ENCODE measurements at places on chromosomes 6 and 20.

DNA sequence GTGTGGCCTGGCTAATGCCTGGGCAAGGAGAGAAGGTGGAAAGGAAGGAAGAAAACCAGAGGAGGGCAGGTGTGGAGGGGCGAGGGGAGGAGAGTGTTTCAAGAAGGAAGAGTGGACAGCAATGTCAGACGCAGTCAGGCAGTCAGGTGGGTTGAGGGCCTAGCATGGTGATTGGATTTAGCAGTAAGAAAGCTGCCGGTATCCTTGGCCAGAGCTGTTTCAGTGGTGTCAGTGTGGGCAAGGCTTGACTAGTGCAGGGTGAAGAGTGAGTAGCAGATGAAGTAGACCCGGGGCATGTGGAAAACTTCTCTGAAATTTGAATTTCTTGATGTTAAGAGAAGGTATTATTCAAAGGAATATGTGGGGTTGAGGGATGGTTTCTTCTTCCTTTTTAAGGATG is 27.0 kb downstream of the SNX9 start:
- no peak for DNase-seq

DNA sequence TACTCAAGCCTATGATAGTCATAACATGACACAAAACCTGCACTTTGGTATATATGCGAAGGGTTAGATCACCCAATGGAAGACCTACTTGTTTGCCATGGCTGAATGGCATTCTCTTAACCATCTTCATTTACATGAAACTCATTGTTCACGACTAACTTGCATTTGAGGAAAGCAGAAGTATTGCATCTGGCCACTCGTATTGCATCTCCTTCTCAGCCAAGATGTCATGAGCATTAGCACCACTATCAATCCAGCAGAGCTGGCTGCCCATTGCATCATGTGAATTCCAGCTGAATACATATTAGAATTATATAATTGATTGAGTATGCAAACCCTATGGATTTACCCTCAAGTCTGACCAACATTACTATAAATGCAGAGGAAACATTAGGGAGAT is 390.2 kb downstream of the LAMA2 start:
- DNase-seq = no peak

DNA sequence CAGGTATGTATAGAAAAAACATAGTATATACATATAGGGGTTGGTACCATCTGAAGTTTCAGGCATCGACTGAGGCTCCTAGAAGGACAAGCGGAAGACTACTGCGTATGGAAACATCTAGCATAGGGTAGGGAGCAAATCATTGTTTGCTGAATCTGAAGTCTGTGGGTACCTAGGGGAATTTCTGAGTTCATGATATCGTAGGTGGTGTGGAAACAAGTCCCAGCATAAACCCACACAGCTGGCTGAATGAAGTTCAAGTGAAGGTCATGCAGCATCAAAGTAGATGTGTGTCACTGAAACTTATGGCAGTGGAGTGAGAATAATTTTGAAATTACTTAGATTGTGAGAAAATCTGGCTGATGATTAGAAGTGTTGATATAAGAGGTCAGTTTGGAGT is 39.4 kb downstream of the MAP7 start:
- no peak for DNase-seq

DNA sequence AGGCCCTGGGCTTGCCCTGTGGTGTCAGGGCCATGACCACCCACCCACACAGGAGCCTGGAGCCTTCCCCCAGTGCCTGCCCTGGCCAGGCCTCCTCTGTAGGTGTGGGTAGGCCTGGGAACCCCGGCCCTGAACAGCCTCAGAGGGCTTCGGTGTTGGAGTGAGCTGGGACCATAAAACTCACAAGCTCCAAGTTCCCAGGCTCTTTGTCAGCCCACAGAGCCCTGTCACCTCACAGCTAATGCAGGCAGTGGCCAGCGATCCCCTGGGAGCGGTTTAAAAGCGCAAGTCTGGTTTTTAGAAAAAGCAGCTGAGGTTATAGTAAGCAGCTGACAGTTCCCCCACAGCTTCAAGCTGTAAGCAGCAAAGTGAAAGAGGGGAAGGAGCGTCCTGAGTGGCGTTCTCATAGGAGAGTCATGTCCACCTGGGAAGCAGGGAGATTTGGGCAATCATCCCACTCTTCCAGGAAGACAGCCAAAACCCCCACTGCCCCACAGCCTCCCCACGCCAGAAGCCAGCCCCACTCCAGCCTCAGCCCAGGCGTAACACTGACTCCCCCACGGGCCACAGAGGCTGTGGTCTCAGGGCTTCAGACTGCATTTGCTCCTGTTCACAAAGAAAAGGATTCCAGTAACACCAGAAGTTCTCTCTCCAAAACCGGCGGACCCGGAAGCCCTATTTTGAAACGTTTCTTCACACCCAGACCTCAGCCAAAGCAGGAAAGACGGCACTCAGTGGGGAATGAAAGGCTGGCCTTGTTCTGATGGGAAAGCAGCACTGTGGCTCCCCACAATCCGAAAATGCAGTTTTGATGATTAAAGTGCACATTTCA is 34.3 kb upstream of the FOXC1 start:
- no peak for DNase-seq

DNA sequence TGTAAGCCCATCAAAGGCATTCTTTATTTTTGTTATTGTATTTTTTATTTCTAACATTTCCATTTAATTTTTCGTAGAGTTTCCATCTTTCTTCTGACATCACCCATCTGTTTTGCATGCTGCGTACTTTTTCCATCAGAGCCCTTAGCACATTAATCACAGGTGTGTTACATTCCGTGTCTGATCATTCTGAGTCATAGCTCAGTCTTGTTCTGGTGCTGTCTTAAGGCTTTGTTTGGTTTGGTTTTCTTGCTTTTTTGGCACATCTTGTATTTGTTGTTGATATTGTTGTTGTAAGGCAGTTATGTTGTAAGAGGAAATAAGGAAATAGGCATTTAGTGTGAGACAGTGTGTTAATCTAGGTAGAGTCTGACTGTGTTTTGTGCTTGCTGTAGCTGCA is 214.6 kb upstream of the CDH4 start:
- DNase-seq = no peak

GRCh38 chr6:134724771-134725340 is 225.0 kb downstream of the ALDH8A1 start:
- DNase-seq = no peak

- DNase-seq = no peak
Measured at GRCh38 chr20:62301111-62301668, 1.6 kb upstream of the ADRM1 start.

- no peak for DNase-seq
Measured at GRCh38 chr20:8421981-8422380, 289.9 kb downstream of the PLCB1 start.

GRCh38 chr6:19399406-19399805 is 437.8 kb upstream of the ID4 start:
- DNase-seq = no peak

DNA sequence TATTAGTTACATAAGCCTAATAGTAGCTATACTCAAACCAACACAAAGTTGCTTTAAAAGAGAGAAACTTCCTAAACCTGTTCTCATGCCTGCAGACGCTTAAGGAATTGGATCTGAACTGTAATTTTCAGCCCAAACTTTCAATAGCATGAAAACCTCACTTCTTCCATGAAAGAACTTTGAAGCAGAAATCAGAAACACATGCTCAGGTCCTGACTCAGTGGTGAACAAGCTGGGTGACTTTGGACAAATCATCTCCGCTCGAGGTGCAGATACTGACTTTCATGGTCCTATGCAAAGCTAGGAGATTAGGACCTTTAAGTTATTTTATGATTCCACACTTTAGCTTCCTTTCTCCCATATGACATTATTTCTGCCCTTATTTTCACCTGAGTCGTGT is 36.5 kb downstream of the NOX3 start:
- DNase-seq = no peak

DNA sequence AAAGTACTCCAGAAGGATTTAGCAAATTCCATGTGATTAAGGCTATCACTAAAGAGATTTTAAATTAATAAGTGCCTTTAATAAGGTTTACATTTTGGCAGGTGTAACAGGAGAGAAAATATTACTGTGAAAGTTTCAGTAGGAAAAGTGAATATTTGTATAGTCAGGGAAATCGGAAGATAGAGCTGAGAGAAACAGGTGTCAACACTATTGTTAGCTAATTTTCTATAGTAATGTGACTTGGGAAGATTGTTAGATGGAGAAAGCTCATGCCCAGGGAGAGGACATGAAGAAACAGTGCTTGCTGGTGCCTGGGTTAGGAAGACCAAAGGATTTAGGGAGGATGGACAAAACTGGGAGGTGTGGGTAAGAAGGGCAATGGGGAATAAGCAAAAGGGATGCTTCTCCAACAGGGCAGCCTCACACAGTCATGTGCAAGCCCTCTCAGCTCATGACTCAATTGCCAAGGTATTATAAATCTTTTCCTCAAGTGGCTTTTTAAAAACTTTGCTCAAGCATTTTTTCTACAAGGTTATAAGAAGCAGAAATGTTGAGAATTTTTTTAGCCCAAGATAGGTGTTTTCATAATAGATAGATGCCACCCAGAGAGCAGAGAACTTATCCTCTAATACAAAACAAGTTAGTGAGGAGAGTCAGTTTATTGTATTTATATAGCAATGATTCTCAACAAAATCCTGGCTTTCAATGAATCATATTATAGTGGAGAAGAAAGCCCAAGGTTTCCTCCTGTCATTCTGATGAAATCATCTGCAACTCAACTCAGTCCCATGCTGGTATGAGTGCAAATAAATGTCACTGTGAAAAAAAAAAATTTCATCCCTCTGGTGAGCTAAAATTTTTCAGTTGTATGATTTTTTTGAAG is 325.2 kb upstream of the NT5E start:
- no peak for DNase-seq

DNA sequence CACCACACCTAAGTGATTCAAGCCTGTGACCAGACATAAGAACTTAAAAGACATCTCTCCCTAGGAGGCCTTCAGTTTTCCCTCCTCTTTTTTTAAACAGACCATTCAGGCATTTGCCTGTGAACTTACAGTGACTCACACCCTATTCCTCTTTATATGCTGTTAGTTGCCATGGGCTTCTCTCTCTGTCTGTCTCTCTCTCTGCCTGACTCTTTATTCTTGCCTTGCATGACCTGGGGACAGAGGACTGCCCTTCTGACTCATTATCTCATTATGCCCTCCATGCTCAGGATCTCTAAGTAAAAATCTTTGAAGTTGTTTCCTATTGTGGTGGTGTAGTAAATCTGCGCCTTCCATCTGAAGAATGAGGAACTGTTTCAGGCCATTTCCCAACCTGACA is 442.2 kb upstream of the MAN1A1 start:
- no peak for DNase-seq

- DNase-seq = no peak
Measured at GRCh38 chr20:32153156-32153665, 43.7 kb downstream of the TM9SF4 start.

- no peak for DNase-seq
Measured at GRCh38 chr6:69926745-69927144, 60.4 kb downstream of the COL19A1 start.

- no peak for DNase-seq
Measured at GRCh38 chr6:105650347-105650746, 247.5 kb upstream of the PREP start.

- no peak for DNase-seq
Measured at GRCh38 chr6:115004204-115004603, 661.4 kb upstream of the HS3ST5 start.

DNA sequence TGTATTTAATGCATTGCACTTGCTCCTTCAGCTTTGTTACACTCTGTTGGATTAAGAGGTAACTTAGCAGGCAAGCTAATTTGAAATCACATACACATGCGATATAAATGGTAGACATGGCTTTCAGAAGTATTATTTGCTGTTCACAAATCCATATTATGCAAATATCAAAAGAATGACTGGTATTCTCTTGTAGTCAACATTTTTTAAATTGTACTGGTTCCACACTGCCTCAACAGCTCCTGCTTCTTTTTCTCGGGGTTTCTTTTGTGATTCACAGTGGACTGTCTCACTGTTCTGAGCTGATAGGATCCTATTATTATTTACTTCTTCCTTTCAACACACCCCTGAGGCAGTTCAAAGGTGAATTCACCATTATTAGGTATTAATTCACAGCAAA is 927.4 kb downstream of the KIF16B start:
- DNase-seq = no peak

GRCh38 chr6:68738039-68738438 is 103.0 kb downstream of the ADGRB3 start:
- DNase-seq = no peak

DNA sequence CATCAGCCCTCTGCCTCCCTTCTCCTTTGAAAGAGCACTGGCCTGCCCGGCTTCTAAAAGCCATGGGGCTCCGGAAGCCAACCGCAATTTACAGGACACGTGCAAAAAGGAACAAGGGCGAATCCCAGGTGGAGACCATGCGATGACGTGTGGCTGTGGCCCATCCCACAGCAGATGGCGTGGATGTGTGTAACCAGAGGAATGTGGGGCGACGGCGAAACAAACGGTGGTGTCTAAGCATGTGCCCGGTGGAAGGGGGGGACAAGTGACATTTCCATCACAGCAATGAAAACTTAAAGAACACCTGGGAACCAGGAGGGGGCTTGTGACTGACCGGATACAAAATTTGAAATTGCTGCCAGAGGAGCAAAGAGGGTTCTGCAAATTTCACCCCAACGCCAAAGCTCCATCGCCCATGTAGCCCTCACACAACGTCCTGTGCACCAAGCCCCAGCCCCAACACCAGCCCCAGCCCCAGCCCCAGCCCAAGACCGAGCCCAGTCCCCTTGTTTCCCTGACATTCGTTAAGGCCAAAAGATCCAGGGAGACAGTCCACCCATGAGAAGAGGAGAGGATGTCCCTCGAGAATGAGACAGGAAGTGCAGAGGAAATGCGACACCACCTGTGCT is 159.7 kb upstream of the ZNF337 start:
- no peak for DNase-seq

DNA sequence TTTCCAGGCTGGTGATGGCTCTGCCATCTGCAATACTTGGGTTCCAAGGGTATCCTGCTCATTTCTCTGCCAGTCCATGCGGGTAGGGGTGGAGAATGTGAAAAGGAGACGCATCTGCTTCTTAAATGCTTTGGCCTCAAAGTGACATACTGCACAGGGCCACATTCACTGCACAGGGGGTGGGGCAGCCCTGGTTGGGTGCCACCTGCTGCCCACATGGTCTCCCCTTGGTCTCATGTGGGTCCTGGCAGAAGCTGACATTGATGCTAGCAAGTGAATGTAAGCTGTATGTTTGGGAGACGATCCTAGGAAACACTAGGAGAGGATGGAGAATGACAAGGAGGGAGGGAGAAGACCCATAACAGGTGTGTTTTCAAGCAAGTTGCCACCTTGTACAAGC is 140.9 kb downstream of the EDN3 start:
- no peak for DNase-seq

DNA sequence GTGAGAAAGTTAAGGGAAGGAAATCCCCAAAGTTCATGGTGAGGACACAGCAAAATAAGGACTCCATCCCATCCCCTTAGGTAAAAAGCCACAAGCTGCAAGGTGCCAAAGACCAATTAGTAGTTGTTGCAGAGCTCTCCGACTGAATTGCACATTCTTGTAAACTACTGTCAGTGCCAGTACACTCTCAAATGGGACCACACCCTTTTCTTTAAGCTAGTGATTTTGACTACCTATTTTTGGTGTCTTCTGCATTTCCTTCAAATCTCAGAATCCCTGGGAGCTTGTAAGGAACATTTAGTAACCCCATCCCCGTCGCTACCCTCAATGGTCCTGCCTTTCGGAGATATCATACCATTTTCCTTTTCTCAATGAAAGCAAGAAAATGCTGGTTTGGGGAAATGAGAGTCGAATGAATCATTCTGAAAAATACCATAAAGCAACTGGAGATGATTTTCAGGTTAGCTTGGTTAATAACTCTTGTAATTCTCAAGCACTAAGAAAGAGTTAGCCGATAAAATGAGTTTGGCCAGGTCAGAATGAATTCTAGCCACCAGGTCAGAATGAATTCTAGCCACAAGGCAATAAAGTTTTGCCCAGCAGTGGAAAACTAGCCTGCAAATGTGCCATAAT is 5.2 kb upstream of the HMGN3 start:
- no peak for DNase-seq

- no peak for DNase-seq
Measured at GRCh38 chr6:49637350-49637731, 702 bp upstream of the RHAG start.
